CD8-positive, alpha-beta memory T cell (primary cell): ENCODE measurements at places on chromosomes 5 and 9. TPM values are rescaled to one million over a fixed set of nuclear protein-coding genes. Genes with fewer than 3 reads are reported as not detected.

SPATA31C1 gene
- total RNA-seq = not detected

- H3K4me3 ChIP-seq = no peak overlapping the region
- H3K4me1 ChIP-seq = no peaks in the 10 kb centered on the region
- H3K27me3 ChIP-seq = no peaks in the 10 kb centered on the region
- no peak for DNase-seq
- no peak overlapping the region for H3K27ac ChIP-seq
- no peaks in the 10 kb centered on the region for H3K36me3 ChIP-seq
These were observed 31.2 kb upstream of the EXOC3 start for GRCh38 chr5:411728-412127.

DNA sequence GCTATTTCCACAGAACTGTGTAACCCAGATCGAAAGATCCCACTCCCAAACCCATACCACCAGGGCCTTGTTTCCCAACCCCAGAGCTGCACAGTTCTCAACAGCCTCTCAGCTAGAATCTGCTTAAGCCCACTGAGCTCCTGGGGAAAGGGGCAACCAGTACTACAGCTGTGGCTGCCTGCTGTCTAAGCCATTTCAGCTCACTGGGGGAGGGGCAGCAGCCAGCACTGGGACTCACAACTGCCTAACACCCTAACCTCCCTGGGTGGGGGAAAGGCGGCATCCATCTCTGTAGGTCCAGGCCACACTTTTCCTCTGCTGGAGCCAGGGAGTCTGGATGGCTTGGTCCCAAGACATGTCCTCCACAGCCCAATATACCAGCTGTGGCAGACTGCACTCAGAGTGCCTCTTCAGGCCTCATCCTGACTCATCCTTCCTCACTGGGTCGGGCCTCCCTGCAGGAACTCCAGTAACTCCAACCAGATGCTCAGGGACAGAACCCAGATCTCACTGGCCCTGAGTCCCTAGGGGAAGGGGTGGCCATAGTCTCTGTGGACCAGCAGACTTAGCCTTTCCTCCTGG lies 241.4 kb downstream of the HINT1 start:
- no peak for DNase-seq
- no peak overlapping the region for H3K27ac ChIP-seq
- no peak overlapping the region for H3K4me3 ChIP-seq
- no peaks in the 10 kb centered on the region for H3K4me1 ChIP-seq
- H3K36me3 ChIP-seq = no peaks in the 10 kb centered on the region
- H3K27me3 ChIP-seq = no peaks in the 10 kb centered on the region

DNA sequence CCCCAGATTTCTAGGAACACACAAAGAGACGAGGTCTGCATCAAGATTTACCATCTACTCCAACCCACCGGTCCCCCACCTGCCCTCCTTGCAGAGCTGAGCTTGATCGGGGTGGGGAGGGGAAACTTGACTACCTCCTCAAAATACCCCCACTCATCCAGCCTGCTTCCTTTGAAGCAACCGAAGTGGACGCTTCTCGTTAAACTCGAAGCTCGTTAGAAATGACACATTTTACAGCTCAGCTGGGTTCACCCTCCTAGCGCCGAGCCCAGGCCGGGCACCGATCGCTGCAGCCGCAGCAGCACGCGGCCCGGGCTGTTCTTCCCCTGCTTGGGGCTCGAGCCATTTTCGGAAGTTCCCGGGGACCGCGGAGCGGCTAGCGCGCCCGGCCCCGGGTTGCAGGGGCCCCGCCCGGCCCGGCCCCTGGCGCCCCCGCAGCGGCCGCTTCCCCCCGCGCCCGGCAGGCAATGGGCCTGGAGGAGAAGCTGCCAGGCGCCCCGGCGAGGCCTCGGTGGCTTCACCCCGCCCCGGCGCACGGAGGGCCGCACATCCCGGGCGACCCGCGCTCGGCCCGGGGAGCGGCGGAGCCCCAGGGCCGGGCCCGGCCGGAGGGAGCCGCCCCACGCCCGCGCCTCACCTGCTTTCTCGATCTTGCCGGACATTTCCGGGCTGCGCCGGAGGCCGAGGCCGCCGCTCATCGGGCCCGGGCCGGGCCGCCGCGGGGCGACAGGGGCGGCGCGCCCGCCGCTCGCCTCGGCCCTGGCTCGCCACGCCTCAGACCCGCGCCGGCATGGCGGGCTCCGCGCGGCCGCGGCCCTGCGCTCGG lies 530 bp downstream of the RAPGEF1 start:
- no peaks in the 10 kb centered on the region for H3K36me3 ChIP-seq
- peak overlapping the region; percentile 33 for H3K27ac ChIP-seq
- peak; percentile 37 for DNase-seq

DNA sequence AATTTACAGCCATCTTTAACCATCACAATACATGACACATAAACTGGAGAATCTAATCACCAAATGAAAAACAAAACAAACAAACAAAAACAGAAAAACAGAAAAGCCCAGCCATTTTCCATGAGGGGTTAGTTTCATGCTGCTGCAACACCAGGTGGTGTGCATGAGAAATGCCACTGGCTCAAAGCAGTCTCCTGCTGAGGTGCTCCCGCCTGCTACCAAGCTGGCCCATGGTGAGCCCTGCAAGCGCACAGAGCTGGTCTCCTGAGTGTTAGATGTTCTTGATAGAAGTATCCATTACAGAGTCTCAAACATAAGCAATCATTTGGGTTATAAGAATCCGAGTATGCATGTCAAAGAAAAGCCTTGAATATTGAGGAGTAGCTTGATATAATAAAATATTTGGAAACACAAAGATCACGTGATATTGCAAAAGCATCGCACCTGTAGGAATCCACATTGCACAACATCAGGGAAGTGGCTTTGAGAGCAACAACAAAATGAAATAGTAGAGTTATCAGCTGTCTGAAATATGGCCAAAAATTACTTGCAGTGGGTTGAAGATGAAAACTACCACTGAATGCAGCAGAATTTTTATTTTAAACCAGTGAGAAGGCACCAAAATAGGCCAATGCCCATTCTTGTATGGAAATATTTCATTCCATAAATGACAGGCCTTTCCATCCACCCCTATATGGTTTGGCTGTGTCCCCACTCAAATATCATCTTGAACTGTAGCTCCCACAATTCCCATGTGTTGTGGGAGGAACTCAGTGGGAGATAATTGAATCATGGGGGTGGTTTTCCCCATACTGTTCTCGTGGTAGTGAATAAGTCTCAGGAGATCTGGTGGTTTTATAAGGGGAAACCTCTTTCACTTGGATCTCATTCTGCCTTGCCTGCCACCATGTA lies 194.8 kb downstream of the SYK start:
- H3K4me1 ChIP-seq = no peaks in the 10 kb centered on the region
- no peaks in the 10 kb centered on the region for H3K36me3 ChIP-seq

- H3K36me3 ChIP-seq = no peaks in the 10 kb centered on the region
- no peak overlapping the region for H3K4me3 ChIP-seq
- no peak for DNase-seq
These were observed 24.6 kb downstream of the UBAP1 start for GRCh38 chr9:34203275-34203991.

DNA sequence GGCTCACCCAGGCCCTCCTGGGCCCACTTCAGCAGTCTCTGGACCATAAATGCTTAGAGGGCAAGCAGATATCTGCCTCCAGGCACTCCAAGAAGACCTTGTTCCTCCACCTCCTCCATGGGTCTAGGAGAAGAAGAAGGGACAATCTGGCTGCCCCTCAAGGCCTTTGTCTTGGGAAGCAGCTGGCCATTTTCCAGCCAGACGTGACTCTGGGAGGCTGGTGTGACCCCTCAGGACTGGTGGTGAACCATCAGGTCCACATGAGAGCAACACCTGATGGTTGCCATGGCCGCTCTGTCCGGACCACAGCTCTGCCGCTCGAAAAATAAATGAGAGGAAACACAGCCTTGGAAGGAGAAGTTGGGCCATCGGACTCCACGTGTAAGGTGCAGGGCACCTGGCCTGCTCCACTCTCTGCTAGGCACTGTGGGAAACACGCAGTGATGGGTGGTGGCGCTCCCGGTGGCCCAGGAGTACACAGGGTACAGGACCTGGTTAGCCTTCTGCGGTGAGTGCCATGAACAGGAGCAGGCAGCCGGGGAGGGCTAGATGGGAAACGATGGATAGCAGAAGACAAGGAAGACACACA lies 3.0 kb upstream of the COL5A1 start:
- no peaks in the 10 kb centered on the region for H3K27me3 ChIP-seq
- no peak overlapping the region for H3K27ac ChIP-seq
- no peak for DNase-seq

DNA sequence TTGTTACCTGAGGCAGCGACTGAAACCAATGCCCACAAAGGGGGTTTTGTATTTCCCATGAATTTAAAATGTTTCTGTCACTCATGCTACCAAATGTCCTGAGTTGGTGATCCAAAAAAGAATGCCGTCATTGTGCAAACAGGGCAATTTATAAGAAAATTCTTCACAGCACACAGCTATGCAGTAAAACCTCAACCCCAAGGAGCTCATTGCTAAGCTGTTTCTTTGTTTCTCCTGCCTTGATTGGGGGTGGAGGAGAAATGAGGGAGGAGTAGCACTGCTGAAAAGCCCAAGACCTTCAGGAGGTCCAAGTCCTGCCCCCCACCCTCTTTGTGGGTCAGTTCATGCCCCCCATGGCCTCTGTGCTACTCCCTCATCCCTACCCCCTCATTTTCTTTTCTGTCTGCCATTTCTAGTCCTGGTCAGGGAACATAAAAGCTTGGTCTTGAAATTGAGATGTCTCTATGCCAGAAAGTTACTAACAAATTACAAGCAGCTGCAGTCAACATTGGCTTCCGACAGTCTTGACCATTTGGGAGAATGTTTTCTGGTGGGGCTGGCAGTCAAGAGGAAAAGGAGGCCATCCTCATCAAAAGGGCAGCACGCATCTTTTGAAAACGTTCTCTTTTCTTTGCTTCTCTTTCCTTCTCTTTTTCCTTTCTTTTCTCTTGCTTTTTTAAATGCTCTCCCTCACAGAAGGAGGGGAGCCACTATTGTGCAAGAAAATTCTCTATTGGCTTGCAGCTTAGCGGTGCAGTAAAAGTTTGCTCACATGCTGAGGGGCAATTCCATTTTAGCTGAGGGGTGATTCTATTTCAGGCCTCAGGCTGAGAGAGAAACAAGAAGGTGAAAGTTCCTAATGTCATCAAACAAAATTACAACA lies 133.3 kb downstream of the GCNT1 start:
- no peak overlapping the region for H3K4me3 ChIP-seq
- no peaks in the 10 kb centered on the region for H3K36me3 ChIP-seq
- no peaks in the 10 kb centered on the region for H3K27me3 ChIP-seq
- H3K27ac ChIP-seq = no peak overlapping the region
- DNase-seq = no peak

DNA sequence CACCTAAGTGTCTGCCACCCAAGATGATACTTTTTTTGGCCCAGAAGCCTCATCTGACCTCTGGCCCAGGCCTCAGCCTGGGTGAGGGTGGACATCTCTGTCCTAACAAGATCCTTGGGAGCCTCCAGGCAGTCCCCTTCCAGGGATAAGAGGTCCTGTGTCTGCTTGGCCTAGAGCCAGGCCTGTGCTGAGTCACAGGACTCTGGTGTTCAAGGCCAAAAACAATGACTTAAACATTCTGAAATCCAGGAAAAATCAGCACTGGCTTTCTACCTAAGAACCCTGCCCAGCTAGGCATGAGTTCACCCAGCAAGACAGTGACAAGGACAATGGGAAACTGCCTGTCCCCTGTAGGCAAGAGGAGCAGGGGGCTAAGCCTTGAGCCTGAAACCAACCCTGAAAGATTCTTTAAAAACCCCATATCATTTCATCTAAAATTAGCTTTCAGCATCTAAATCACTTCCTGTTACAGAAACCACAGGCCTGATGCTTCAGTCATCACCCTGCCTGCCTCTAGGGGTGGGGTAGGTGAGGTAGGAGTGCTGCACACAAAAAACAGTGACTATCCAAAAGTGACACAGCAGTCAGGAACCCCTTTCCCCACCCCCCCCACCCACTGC lies 29.9 kb downstream of the CSF2 start:
- H3K27ac ChIP-seq = peak overlapping the region; percentile 69
- peak overlapping the region; percentile 18 for H3K4me3 ChIP-seq
- H3K4me1 ChIP-seq = peaks cover 74% of the 10 kb centered on the region
- H3K36me3 ChIP-seq = no peaks in the 10 kb centered on the region
- peak; percentile 51 for DNase-seq
